Fibroblast of skin of right quadriceps (primary cell): ENCODE measurements at places on chromosomes 2 and 18.
A peak's percentile ranks its signal among the peaks of the same experiment; 100 is the strongest.

GRCh38 chr2:214934006-214934405 lies 124.5 kb upstream of the BARD1 start:
- peak; percentile 2 for DNase-seq

GRCh38 chr2:177030451-177031105 lies 182.0 kb upstream of the HNRNPA3 start:
- no peak for DNase-seq

DNA sequence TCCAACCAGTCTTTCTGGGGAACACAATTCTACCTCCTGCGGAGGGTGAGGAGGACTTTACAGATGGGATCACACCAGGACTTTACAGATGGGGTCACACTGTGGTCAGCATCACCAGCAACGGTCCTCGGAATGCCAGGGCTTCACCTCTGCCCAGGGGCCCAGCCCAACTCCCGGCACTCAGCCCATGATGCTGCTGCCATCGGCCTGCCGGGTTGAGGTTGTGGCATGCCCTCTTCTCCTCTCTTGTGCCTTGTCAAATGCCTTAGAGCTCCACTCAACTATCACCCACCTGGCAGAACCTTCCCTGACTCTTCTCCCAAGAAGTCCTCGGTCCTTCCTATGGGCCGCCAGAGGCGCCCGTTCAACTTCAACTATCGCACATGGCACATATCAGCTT lies 166.7 kb downstream of the CTIF start:
- no peak for DNase-seq

DNA sequence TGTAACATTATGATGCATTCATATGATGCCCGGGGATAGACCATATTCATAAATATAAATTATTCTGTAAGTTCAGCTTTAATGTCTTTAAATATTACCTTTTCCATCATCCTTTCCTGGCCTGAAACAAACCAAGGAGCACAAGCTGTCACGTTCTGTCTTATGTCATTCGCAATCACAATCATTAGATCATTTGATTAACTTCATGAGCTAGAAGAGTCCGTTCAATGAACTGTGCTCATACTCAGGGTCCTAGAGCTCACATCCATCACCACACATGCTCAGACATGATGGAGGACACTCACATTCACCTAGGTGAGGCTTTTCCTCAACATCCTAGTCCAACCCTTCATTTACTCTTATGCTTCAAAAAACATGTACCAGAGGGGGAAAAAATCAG lies 599.0 kb upstream of the ID2 start:
- no peak for DNase-seq

DNA sequence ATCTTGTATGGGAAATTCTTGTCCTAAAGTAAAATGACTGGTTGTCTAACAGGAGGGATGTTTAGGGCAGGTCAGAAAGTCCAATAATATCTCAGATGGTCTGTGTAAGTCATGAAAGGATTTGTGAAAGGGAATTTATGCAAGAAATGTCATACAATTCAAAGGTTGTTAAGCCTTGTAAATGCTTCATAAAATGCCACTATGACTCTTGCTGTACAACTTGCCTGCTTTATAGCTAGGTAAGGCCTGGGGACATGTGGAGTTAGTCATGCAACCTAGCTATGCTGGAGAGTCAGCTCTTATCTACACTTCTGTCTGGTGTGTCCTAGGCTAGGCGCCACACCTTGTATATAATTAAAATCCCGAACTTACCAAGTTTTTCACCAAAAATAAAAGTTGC lies 36.9 kb upstream of the VWA3B start:
- no peak for DNase-seq

- no peak for DNase-seq
Observed at GRCh38 chr2:219291394-219291793, 12.2 kb downstream of the DNAJB2 start.

DNA sequence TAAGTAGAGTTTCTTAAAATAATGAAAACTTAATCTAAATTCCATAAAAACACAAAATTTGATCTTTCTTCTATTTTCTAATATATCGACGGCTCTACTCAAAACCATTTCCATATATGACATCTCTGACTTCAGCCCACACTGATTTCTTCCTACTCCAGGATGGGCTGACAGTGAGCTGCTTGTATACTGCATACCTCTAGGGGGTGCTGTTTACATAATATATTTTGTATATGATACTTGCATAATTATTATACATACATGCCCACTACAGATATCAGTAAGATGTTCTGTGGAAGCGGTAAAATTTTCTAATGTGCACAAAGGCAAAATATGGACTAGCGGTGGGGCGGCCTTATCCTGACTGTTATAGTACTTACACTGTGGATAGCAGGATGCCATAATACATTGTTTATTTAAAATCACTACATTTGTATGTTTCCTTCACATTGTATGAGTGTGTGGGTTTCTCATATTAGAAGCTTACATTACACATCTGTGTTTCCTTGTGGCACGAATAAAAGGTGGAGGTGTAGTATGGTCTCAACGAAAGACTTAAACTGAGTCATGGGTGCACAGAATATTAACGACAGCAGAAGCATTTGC lies 66.1 kb upstream of the NXPH2 start:
- peak; percentile 19 for DNase-seq

- DNase-seq, result peak; percentile 43
Observed at GRCh38 chr2:151071382-151071781, 190.3 kb downstream of the RBM43 start.

DNA sequence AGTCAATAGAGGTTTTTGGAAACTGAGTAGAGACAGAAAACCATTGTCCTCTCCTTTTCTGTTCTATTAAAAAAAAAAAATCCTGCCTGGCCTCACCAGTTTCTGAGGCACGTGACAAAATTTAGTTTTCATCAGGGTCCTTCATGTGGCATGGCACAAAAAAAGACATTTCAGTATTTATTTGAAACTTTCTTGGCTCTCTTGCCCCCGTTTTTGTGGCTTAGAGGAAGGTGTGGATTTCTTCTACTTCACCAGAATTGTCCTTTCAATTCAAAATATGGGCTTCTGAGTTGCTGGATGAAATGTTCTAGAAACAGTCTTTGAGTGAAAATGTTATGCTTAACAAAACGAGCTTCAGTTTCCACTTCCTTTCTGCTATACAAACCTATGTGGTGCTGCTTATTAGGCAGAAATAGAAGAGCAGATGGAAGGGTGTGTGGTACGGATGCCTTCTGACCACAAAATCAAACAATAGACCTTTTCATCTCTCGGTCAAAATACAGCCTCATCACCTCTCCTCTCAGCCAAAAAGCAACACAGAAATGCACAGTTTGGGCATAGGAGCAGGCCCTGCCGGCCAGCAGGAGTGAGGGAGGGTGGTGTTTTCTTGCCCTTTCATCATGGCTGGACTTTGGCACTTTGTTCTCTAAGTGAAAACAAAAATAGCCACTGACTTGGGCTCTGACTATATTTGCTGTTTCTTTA lies 89.2 kb downstream of the SH3RF3 start:
- DNase-seq, result no peak

GRCh38 chr18:34928754-34929335 lies 112.4 kb upstream of the MAPRE2 start:
- DNase-seq, result no peak

DNA sequence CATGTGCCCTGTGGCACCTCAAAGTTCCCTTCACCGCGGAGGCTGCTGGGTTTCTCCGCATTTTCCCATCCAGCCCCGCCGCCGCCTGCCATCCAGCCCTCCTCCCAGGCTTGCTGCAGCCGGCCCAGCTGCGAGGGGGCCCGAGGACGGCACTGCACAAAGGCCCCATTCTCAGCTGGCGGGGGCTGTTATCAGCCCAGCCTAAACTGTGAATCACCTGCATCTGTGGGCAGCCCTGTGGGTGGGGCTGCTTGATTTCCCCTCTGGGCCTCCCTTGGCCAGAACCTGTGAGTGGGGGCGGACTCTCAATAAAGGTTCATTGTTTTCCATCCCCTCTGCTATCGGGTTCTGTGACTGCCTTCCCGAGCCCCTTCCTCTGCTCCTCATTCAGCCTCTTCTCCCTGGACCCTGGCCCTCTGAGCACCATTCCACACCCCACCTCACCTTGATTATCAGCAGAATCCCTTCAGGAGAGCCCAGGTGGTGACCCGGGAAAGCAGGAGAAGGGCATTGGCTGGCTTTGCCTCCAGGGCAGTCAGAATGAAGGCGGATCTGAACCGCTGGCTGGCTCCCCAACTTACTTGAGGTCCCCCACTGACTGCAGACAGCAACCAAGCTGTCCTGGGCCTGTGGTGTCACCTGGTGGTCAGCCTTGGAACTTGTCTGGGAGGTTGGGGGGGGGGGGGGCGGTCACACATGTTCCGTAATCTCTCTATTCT lies 204.5 kb downstream of the ZFP36L2 start:
- DNase-seq, result no peak

DNA sequence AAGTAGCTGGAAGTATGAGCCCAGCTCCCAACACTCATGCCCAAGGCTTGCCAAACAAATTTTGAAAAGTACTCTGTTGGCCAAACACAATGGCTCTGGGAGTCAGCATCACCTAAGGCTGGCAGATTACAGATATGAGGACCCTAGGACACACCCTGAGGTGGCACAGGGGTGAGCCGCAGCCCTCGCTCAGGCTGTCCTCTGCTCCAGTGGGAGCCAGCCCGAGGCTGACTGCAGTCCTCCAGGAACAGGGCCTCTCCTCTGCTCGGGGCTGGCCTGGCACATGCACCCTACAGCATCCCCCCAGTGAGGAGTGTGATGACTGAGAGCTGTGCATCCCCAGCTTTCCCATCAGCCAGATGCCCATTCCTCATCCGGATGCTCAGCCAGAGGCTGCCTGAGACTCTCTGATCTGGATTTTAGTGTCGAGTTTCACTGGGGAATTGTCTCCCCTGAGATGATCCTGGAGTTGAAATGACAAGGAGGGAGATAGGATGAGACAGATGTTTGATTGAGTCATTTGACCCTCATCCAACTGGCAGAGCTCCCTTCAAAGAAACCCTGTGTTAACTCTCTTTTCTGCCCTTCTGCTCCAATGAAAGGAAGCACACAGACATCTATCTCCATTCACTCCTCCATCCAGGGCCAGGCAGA lies 269.3 kb upstream of the NCKAP5 start:
- DNase-seq, result peak; percentile 81

GRCh38 chr2:200616193-200616592 lies 30.4 kb downstream of the AOX1 start:
- DNase-seq, result no peak

GRCh38 chr2:198106621-198107385 lies 302.4 kb downstream of the PLCL1 start:
- DNase-seq, result no peak

DNA sequence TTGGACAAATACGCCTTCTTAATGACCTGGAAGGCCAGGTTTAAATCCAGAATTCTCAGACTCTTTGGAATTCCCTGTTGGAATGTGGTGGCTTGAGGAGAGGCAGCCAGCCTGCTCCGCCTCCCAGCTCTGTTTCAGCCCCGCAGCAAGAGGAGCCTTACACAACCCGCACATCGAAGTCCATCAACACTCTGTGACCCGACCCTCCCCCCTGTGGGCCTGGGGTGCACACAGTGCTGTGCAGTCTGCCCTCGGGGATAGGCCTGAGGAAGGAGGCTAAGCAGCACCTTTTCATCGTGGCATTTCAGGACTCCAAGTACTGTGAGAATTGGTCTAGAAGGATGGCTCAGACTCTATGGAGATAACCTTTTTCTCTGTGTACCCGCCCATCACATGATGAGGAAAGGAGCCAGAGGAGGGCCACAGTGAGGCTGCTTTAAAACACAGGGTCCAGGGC lies 73.7 kb downstream of the GREB1L start:
- DNase-seq, result peak; percentile 1

GRCh38 chr2:85378257-85378656 lies 23.7 kb downstream of the ELMOD3 start:
- no peak for DNase-seq

DNA sequence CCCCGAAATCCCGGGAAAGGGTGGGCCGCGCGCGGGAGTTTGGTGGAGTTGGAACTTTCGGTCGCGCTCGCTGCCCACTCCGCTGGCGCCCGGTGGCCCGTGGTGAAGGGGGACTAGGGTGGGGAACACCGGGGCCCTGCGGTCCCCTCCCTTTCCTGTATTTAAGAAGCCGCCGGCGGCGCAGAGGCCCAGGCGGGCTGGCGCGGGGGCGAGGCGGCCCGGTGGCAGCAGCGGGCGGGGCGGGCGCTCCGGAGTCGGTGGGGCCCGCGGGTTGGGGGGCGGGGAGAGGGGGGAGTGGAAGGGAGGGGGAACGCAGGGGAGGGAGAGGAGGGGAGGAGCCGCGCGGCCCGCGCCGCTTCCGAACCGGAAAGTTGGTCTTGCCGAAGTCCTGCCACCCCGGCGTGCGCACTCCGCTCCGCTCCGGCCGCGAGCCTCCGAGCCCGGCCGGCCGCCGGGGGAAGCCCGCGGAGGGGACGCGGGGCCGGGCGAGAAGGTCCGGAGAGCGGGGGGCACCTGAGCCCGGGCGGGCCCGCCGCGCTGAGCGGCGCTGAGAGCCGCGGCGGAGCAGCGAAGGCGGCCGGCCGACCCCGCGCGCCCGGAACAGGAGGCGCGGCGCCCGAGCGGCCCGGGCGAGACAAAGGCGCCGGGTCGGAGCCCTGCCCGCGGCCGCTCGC lies 425 bp upstream of the SALL3 start:
- DNase-seq, result no peak

DNA sequence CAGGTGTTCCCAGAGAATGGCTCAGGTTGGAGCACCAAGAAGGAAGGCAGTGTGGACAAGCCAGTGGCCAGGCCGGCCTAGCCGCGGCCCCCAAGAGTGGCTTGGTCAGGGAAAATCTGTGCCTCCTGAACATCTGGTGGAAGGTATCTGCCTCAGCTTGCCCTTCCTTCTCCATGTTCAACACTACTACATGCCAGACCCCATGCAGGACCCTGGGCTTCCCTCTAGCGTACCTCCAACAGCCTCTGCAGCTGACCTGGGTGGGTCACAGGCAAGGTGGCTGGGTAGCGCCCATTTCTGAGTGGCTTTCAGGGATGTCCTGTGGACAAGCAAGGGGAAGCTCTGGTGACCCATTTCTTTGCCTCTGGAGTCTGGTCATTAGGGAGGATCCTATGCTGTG lies 7.7 kb downstream of the WNT10A start:
- no peak for DNase-seq

- DNase-seq, result peak; percentile 17
Observed at GRCh38 chr18:8882632-8883408, 177.5 kb downstream of the MTCL1 start.

GRCh38 chr2:55017880-55018279 lies 32.4 kb downstream of the RTN4 start:
- DNase-seq, result no peak

DNA sequence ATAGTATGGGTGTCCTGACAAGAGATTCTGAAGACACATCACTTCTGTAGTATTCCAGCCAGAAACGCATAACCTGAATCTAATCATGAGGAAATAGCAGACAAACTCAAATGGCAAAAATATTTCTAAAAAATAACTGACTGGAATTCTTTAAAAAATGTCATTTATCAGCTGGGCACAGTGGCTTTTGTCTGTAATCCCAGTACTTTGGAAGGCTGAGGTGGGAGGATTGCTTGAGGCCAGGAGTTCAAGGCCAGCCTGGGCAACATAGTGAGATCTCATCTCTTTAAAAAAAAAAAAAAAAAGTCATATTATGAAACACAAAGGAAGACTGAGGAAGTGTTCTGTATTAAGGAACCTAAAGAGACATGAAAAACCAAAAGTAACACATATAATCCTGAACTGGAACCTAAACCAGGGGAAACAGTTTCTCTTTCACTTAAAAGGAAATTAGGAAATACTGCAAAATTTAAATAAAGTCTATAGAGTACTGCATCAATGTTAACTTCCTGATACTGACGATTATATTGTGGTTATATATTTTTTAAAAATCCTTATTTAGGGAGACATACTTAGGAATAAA lies 29.9 kb downstream of the SESTD1 start:
- DNase-seq, result no peak
